ENCODE measurements at places on chromosomes 2 and 18.

DNA sequence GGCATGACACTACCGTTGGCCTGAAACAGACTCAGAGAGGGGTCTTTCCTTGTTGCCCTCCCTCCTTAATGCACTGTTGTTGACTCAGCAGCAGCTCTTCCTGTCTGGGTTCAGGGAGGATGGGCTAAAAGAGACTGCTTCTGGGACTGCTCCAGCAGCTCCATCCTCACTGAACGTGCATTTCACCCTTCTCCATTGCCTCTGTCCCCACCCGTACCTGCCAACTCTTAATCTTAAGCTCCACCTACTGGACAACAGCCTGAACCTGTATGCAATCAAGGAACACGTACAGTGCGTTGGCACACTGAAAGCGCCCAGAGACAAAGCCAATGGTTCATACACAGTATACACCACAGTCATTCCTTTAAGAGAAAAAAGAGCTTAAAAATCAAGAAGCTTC lies 230.8 kb upstream of the RAB6C start:
- DNase-seq: no peak

DNA sequence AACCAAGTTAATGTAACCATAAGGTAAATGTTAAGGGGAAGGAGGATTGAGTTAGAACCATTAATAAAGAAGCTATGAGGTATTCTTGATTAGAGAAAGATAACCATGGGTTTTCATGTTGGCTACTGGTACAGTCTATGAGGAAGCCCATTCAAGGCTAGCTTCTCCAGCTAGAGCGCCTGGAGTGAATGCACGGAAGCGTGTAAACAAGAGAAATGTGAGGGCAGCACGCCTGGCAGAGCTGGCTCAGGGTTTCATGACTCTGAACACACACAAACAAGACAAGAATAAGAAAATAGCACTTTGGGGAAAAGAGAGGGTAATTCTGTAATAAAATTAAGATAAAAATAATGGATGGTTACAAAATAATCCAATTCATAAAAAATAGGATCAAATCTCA lies 255.3 kb downstream of the PDE11A start:
- no peak for DNase-seq

DNA sequence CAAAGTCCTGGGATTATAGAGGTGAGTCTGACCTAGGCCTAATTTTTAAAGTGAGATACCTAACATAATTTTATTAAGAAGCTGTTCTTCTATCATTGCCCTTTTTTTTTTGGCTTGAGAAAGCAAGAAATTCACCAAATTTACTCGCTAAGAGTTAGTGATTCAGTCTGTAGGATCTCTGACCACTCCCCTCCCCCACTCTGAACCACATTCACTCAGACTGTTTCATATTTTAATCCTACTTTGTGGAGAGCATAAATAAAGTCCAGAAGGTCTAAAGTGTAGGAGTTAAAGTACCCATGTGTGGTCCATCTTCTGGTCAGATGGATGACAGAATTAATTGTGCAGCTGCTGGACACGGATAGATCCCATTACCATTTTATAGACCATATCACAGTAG lies 115.8 kb upstream of the MGAT5 start:
- no peak for DNase-seq

DNA sequence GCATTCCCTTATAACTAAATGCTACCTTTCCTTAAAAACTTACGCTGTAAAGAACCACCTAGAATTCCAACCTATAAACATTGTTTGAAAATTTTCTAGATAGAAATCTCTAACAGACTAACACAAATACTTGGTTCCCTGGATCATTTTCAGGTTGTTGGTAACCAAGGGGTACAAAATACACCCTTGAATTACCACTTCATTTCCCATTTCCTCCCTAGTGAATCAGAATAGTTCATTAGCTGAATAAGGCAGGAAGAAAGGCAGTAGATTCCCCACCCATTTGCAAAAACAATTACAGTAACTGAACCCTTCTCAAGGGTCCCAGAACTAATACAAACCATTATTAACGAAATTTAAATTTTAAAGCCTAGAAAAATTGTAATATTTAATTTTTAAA lies 5.5 kb downstream of the MEX3C start:
- no peak for DNase-seq

DNA sequence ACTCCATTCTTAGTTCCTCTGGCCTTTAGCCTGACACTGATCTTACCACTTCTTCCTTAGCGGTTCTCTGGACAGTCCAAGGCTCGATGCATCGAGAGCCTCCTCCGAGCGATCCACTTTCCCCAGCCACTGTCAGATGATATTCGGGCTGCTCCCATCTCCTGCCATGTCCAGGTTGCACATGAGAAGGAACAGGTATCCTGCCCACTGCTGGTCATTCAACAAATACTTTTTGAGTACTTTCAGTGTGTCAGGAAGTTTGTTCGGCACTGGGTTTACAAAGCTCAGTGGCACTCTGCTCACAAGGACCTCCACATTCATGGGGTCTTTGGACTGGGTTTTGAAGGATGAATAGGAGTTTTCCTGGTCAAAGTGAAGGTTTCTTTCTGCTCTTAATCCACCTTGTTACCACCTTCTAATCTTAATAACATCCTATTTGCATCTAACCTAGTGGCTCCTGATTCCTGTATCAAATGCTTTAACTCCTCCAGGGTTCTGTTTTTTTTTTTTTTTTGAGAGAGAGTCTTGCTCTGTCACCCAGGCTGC lies 25.8 kb downstream of the GCKR start:
- no peak for DNase-seq

DNA sequence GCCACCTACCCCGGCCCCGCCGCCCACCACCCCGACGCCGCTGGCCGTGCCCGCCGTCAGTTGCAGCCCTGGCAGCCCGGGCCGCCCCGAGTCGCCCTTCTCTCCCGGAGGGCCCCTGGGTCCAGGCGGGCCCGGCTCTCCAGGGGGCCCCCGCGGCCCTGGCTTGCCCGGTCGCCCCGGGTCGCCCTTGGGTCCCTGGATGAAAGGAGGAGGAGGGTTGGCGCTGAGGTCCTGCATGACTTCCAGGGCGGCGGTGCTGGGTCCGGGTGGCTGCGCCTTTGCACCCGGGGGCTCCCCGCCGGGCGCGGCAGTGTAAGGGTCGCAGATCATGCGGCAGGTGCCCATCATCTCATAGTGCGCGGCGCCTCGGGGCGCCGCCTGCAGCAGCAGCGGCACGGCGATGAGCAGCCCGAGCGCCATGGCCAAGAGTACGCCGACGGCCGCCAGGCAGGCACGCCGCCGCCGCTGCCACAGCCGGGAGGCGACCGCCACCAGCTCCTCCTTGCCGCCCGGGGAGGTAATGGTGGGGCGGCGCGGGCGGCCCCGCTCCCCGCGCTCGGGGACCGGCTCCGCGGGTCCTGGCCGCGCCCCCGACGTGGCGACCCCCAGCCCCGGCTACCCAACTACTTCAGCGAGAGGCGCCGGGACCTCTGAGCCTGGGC lies 570 bp downstream of the C1QL2 start:
- no peak for DNase-seq

Measured in D721Med (cell line).